ENCODE measurements at places on chromosomes 2 and 18.

GRCh38 chr2:168992591-168993349 lies 38.4 kb downstream of the ABCB11 start:
- no peak for DNase-seq

DNA sequence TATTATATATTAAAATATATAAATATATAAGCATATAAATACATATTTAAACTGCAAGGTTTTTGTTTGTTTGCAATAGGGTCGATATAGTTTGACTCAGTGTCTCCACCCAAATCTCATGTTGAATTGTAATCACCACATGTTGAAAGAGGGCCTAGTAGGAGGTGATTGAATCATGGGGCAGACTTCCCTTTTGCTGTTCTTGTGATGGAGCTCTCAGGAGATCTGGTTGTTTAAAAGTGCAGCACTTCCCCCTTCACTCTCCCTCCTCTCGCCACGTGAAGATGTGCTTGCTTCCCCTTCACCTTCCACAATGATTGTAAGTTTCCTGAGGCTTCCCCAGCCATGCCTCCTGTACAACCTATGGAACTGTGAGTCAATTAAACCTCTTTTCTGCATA lies 2137.3 kb upstream of the CELF4 start:
- no peak for DNase-seq

- no peak for DNase-seq
These were observed 166.2 kb downstream of the ATAD2B start for GRCh38 chr2:23760736-23761135.

DNA sequence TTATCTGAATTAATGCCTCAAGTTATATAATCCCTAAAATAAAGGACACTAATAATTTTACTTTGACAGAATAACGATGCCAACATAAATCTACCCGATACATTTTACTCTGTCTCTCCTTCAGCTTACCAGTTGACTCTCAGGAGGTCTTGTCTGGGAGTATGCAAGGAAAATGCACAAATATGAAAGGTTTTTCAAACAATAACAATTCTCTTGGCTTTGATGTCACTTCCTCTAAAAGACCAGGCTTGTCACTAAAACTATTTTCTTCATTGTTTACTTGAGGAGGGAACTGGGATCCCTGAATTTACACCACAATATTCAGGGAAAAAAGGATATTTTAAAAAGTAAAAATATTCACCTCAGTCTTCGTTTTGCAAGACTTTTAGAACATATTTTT lies 97.2 kb downstream of the SOS1 start:
- no peak for DNase-seq

DNA sequence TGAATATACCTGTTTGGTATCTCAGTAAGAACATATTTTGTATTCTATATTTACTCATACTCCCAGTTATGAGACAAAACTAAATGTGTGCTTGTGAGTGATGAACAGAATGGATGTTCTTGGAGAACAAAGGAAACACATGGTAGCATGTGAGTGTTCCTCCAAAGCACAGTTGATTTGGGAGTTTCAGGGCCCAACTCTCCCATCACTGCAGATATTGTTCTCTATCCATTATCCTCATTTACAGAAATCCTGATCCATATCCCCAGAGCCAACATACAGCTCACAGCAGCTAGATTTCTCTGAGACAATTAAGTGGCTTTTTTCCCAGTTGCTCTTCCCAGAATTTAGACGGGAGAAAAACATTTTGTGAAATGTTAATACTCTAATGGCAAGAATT lies 75.6 kb upstream of the MAPRE2 start:
- no peak for DNase-seq

DNA sequence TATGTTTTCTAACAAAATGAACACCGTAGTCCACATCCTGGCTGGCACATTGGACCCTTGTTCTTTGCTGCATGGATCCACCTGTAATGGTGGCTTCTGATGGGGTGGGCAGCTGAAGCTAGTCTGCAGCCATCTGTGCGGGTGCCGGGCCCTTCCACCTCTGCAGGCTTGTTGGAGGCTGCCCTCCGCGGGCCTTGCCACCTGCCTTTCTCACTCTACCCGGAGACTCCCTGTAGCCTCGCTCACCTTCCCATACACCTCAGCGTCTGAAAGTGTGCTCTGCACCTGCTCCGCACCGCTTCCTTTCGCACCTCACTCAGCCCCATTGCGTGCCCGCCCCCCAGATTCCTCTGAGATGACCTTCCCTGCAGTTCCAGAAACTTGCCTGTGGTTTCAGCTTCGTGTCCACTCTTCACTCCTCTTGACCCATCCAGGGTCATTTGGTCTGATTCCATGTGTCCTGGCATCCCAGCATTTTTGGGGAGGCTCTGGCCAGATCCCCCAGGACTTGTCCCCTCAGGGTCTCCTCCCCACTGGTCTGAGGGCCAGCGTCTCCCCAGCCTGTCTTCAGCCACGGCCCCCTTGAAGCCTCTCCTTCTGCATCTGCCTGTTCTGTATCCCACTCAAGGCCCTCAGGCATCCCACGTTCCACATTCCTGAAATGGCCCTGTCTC lies 18.2 kb downstream of the ATG4B start:
- DNase-seq = no peak

DNA sequence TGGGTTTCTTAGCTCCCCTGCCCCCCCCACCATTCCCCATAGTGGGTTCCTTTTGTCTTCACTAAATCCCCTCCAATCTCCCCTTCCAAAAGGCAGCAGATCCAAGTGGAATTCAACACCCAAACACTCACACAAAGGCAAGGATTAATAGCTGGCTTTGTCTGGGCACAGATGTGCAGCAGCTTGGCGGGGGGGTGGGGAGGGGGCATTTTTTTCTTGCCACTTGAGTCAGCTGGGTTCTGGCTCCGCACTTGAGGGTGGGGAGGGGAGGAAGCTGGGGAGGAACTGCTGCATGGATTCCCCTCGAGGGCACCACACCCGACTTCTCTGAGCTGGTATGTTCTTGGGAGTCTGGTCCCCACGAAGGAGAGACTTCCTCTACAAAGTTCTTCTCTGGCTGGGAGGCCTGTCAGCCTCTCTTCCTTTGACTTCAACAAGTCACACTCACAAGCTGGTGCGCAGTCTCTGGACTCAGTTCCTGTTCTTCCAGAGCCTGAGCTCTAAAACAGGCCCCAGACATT lies 36.0 kb downstream of the SERTAD2 start:
- DNase-seq = no peak

DNA sequence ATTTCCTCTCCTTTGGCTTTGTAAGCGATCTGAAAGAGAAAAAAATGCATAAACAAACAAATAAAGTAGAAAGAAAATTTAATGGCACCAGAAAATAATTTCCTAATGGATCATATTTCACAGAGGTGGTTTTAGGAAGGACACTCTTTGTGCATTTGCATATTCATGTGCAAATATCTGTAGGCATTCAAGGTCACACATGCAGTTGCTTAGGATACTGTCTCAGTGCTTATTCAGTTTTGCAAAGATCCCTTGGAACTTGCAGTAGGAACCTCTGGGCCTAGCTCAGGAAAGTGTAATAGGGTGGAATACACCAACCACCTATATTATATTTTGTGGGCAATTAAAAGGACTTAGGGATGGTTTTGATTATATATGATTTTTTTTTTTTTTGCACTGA lies 54.3 kb downstream of the NEB start:
- DNase-seq = no peak

- no peak for DNase-seq
These were observed 852 bp downstream of the POLI start for GRCh38 chr18:54269893-54270844.

GRCh38 chr2:200221055-200221955 lies 85.2 kb upstream of the SPATS2L start:
- no peak for DNase-seq

DNA sequence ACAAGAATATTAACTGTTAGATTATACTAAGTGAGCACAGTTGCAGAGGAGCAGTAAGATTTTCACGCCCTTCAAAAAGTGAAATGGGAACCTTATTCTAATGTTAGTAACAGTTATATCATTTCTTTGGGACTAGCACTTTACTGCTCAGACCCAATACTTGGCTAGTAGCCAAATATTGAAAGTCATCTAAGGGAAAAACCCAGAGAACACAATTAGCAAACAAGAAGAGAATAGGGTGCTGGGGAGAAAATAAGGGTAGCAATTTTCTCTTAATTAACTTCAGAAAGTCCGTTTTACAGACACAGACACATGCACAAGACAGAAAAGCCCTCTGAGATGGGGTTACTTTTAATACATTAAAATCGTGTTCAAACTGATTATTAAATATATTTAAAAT lies 71.8 kb downstream of the ID2 start:
- no peak for DNase-seq

DNA sequence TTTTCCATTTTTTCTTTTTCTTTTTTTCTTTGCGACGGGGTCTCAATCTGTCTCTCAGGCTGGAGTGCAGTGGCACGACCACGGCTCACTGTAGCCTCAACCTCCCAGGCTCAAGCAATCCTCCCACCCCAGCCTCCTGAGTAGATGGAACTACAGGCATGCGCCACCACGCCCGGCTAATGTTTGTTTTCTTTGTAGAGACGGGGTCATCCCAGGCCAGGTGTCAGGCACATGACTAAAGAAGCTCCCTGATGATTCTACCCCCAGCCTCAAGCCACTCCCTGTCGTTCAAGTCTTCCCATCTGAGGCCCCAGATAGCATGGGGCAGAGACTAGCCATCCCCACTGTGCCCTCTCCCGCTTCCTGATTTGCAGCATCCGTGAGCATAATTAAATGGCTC lies 9.8 kb upstream of the FZD5 start:
- DNase-seq = no peak

GRCh38 chr18:2146754-2147153 lies 424.6 kb downstream of the METTL4 start:
- no peak for DNase-seq

DNA sequence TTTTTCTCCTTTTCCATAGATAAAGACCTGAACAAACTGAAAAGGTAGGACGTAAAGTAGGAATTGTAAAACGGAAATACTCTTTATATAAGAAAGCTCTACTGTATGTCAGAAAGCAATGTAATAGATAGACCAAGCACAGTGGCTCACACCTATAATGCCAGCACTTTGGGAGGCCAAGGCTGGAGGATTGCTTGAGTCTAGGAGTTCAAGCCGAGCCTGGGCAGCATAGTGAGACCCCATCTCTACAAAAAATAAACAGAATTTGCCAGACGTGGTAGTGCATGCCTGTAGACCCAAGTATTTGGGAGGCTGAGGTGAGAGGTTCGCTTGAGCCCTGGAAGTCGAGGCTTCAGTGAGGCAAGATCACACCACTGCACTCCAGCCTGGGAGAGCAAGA lies 7.6 kb downstream of the ZNF397 start:
- DNase-seq = no peak

DNA sequence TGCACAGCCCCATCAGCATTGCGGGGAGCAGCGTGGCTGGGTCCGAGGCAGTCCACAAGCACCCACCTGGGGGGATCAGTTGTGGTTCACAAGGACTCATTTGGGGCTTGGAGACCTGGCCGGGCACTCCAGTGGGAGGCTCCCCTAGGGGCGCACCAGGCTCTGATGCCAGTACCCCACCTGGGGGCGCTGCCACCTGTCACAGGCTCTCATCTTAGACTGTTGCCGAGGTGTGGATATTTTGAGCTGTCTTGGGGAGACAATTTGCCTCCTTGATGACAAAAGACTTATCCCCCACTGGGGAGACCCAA lies 3.0 kb downstream of the ADRA2B start:
- DNase-seq = no peak

DNA sequence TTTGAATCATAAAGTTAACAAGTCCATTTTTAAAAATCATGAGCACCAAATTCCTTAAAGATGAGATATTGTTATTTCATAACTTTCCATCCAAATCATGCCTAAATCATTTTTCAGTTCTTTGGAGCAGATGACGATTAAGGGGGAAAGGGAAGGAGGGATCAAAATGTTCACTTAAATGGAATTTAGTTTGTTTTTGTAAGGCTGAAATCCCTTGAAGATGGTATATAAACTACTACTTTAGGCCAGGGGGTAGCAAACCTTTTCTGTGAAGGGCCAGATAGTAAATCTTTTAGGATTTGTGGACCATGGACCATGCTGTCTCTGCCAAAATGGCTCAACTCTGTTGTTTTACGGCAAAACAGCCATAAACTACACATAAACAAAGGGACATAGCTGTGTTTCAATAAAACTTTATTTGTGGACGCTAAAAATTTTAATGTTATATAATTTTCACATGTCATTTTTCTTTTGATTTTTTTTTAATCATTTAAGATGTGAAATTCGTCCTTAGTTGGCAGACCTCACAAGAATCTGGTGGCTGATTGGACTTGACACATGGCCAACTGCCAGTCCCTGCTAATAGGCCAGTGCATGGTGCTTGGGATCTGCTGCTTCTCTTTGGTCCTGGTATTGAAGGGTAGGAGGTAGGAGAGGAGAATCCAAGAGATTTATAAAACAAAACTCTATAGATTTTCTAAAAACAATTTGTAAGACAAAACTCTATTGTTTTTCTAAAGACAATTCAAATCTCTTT lies 52.0 kb upstream of the RTN4 start:
- DNase-seq = no peak

- DNase-seq = no peak
These were observed 78.5 kb downstream of the TANC1 start for GRCh38 chr2:159046966-159047365.

DNA sequence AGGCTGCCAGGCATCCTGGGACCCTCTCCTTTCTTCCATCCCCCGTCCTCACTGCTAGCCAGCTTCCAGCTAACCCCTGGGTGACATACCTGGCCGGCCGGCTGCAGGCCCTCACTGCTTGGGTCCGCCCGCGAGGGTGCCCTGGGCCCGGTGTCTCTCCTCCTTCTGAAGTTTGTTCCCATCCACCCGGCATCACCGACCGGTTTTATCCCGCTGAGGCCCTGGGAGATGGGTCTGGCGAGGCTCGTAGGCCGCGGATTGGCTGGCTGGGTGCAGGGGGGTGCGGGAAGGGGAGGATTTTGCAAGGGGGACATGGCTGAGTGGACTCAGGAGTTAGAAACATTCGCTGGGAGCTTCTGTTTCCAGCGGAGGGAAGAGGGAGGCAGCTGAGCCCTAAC lies at the start of gene PAX8:
TSS of gene PAX8 (minus strand) at position 180 of the 398 bp plus-strand sequence. CDS start 527 bp downstream, outside the sequence.
- DNase-seq = no peak

GRCh38 chr2:58133395-58133794 lies 86.8 kb downstream of the VRK2 start:
- DNase-seq = no peak

DNA sequence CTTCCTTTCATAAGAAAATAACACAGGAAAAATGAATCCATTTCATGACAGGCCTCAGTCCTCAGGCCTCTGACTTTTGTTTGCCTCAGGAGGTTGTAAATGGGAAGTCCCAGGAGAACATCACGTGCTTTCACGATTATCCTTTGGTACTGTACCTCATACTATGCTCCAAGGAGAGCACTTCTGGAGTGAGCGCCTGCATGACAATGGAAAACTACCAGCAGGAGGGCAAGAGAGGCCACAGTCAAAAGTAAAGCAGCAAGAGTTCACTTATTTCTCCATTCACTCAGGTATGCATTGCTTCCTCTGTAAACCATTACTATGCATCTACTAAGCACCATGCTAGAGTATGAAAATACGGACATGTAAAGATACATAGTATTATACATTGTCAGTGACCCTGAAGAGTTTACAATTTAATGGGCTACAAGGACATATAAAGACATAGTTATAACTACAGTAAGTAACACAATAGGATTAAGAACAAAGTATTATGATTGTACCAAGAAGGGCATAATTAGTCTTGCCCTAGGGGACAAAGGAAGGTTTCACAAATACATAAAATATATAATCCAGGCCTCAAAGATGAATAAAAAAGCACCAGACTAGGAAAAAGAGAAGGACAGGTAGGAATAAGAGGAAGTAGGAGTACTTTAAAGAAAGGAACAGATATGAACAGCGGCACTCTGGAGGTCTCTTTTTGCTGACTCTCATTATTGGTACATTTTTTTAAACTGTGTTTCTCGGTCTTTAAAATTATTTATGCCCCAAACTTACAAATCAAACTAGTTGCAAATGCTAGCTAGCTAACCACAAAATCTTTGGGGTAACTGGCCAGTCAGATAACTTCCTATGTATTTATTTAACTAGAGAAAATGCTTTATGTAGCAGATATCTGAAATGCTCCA lies 806.7 kb downstream of the NRXN1 start:
- DNase-seq = no peak

All from effector CD8-positive, alpha-beta T cell (primary cell).